ENCODE measurements at places on chromosomes 16 and 17. TPM values are rescaled to one million over a fixed set of nuclear protein-coding genes. Genes with fewer than 3 reads are reported as not detected.

DNA sequence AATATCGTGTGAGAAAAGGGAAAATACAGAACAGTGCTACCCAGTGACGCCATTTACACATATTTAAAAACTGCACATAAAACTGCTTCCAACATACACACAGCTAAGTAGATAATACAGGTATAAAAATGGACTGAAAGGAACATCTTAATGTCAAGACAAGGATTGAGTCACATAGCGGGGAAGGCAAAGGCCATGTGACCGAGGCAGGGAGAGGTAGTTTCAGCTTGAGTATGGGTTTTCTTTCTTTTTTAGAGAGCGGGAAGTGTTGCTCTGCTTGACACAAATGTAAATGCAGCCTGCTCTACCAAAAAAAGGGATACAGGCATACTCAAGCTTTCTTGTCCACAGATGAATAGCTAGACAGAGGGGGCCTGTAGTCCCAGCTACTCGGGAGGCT is 46.5 kb downstream of the SDR42E1 start:
- H3K4me1 ChIP-seq, result no peaks in the 10 kb centered on the region
- no peak overlapping the region for H3K27ac ChIP-seq
- H3K4me3 ChIP-seq, result no peak overlapping the region
- no peak for DNase-seq

DNA sequence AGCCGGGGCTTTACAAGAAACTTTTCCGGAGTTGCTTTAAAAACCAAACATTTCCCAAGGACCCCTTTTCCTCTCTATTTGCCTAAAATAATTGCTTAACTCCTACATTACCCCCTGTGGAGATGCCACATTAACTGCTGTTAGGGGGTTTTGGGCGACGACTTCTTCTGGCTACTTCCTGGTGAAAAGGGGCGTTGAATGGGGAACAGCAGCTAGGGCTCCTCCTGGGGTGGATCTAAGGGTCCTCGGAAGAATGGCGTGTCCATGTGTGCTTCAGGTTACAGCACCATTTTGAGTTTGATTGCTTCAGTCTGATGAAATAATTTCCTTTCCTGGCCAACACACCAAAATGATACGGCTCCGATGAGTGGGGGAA is 22.0 kb downstream of the ABCC1 start:
- DNase-seq, result no peak
- H3K4me3 ChIP-seq, result no peak overlapping the region
- no peaks in the 10 kb centered on the region for H3K27me3 ChIP-seq

DNA sequence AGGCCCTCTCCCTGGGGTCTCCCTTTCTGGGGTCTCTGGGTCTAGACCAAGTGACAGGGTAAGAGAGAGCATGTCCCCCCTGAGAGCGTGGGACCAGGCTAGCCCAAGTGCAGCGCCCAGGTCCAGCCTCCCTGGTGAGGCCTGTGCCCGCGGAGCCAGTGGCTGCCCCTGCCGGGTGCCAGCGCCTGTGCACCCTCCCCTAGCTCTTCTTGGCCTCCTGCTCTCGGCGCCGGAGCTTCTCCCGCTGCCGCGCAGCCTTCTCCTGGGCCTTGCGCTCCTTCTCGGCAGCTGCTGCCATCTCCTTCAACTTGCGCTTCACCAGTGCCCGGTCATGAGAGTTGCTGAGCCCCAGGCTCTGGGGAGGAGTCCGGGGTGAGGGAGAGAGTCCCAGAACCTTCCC is 17.3 kb downstream of the SAMD14 start:
- H3K4me1 ChIP-seq, result peaks cover 11% of the 10 kb centered on the region
- no peak overlapping the region for H3K4me3 ChIP-seq
- H3K36me3 ChIP-seq, result peaks cover 2% of the 10 kb centered on the region
- no peak for DNase-seq

GRCh38 chr17:54770836-54771235 is 129.8 kb upstream of the TOM1L1 start:
- DNase-seq, result no peak
- no peak overlapping the region for H3K27ac ChIP-seq
- H3K27me3 ChIP-seq, result no peaks in the 10 kb centered on the region
- H3K4me3 ChIP-seq, result no peak overlapping the region
- H3K4me1 ChIP-seq, result no peaks in the 10 kb centered on the region

GRCh38 chr17:74920642-74921025 is 2.4 kb downstream of the USH1G start:
- H3K4me1 ChIP-seq, result no peaks in the 10 kb centered on the region
- H3K27ac ChIP-seq, result no peak overlapping the region
- peak; percentile 86 for DNase-seq
- peaks cover 42% of the 10 kb centered on the region for H3K27me3 ChIP-seq
- no peaks in the 10 kb centered on the region for H3K36me3 ChIP-seq

DNA sequence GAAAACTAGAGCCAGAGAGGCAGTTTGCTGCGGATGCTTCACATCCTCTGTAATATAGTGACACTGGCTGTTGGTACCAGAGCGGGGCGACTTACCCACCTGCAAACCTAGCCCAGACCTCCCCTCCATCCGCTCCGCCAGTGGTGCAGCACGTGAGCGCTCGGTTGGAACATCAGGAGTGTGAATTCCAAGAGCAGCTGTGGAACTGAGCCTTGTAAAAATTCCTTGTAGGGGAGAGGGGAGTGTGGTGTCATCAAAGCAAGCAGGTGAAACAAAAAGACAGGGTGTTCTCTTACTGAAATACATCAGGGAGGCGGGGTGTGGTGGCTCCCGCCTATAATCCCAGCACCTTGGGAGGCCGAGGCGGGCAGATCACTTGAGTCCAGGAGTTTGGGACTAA is 51.3 kb downstream of the CCDC42 start:
- DNase-seq, result no peak
- no peak overlapping the region for H3K27ac ChIP-seq
- H3K4me1 ChIP-seq, result peaks cover 4% of the 10 kb centered on the region
- no peaks in the 10 kb centered on the region for H3K36me3 ChIP-seq
- no peak overlapping the region for H3K4me3 ChIP-seq
- peaks cover 5% of the 10 kb centered on the region for H3K27me3 ChIP-seq

GRCh38 chr17:55452139-55452790 is 30.6 kb upstream of the MMD start:
- peak overlapping the region; percentile 65 for H3K27ac ChIP-seq
- H3K27me3 ChIP-seq, result no peaks in the 10 kb centered on the region
- H3K36me3 ChIP-seq, result no peaks in the 10 kb centered on the region
- no peak overlapping the region for H3K4me3 ChIP-seq
- DNase-seq, result peak; percentile 71

GRCh38 chr16:87564524-87564778 is 37.9 kb upstream of the JPH3 start:
- H3K27ac ChIP-seq, result no peak overlapping the region
- H3K4me1 ChIP-seq, result no peaks in the 10 kb centered on the region
- no peak for DNase-seq
- no peaks in the 10 kb centered on the region for H3K27me3 ChIP-seq
- no peaks in the 10 kb centered on the region for H3K36me3 ChIP-seq
- no peak overlapping the region for H3K4me3 ChIP-seq

- H3K4me3 ChIP-seq, result no peak overlapping the region
- no peak overlapping the region for H3K27ac ChIP-seq
- H3K4me1 ChIP-seq, result no peaks in the 10 kb centered on the region
- no peak for DNase-seq
- H3K36me3 ChIP-seq, result no peaks in the 10 kb centered on the region
- no peaks in the 10 kb centered on the region for H3K27me3 ChIP-seq
Measured at GRCh38 chr16:10322723-10323527, 62.9 kb upstream of the ATF7IP2 start.

GRCh38 chr17:2075336-2076086 is 20.6 kb downstream of the HIC1 start:
- DNase-seq, result peak; percentile 81
- H3K4me3 ChIP-seq, result no peak overlapping the region
- H3K4me1 ChIP-seq, result peaks cover 17% of the 10 kb centered on the region
- H3K27me3 ChIP-seq, result no peaks in the 10 kb centered on the region

- no peak overlapping the region for H3K4me3 ChIP-seq
- DNase-seq, result no peak
- no peaks in the 10 kb centered on the region for H3K36me3 ChIP-seq
- H3K27me3 ChIP-seq, result no peaks in the 10 kb centered on the region
- H3K4me1 ChIP-seq, result peaks cover 12% of the 10 kb centered on the region
- H3K27ac ChIP-seq, result no peak overlapping the region
Measured at GRCh38 chr16:69823831-69824563, 61.9 kb downstream of the WWP2 start.

DNA sequence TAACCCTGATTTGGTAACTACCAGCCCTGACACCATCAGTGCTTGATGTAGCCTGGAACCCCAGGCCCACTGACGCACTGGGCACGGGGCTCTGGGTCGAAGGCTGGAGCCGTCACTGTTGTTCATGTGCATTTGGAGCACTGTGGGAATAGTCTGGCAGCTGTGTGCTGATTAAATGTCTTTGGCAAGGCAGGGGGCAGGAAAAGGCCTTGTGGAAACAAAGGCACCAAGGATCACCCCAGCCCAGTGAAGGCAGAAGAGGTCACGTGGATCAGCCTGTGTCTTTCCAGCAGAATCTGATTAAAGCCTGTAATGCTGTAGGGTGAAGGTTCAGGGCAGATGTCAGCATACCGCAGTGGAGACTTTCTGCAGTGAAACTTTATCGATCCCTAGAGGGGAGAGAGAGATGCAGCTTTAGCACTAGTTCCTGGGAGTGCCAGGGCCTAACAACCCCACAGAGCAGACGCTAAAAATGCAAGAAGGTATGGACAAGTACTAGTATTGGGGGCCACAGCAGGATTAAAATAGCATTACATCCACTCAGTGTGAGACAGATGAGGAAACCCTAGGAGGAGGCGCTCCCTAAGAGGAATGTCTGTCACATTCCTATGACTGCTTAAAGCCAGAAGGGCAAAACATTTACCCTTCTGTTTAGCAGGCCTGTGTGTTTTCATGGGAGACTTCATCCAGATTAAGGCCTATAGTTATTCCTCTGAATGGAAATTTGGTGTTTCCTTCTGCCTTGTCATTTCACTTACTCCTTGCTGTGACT is 9.7 kb downstream of the ZNHIT3 start:
- no peaks in the 10 kb centered on the region for H3K27me3 ChIP-seq
- H3K36me3 ChIP-seq, result peaks cover 80% of the 10 kb centered on the region
- no peak overlapping the region for H3K27ac ChIP-seq
- H3K4me3 ChIP-seq, result no peak overlapping the region
- DNase-seq, result no peak

GRCh38 chr16:21943571-21943970 is 9.6 kb upstream of the UQCRC2 start:
- no peaks in the 10 kb centered on the region for H3K4me1 ChIP-seq
- no peak overlapping the region for H3K27ac ChIP-seq
- H3K4me3 ChIP-seq, result no peak overlapping the region
- H3K27me3 ChIP-seq, result no peaks in the 10 kb centered on the region

DNA sequence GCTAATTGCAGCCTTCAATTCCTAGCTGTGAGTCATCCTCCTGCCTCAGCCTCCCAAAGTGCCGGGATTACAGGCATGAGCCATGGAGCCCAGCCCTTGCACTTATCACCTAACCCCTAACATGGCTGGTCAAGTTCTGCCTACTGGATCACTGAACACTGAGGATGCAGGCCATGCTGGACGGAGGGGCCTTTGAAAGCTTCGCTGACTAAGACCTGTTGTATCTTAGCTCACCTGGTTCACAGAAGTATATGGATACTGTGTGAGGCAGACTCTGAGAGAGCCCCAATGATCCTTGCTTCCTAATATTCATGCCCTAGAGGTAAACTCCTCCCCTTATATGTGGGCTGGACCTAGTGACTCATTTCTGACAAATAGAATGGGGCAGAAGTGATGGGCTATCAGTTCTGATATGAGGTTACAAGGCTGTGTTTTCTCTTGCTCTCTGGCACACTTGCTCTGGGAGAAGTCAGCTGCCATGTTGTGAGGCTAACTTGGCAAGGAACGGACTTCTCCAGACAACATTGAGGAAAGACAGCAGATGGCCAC is 11.7 kb upstream of the TMIGD1 start:
- peak; percentile 4 for DNase-seq
- H3K4me1 ChIP-seq, result peaks cover 11% of the 10 kb centered on the region
- no peak overlapping the region for H3K27ac ChIP-seq
- peaks cover 6% of the 10 kb centered on the region for H3K27me3 ChIP-seq
- no peak overlapping the region for H3K4me3 ChIP-seq

DNA sequence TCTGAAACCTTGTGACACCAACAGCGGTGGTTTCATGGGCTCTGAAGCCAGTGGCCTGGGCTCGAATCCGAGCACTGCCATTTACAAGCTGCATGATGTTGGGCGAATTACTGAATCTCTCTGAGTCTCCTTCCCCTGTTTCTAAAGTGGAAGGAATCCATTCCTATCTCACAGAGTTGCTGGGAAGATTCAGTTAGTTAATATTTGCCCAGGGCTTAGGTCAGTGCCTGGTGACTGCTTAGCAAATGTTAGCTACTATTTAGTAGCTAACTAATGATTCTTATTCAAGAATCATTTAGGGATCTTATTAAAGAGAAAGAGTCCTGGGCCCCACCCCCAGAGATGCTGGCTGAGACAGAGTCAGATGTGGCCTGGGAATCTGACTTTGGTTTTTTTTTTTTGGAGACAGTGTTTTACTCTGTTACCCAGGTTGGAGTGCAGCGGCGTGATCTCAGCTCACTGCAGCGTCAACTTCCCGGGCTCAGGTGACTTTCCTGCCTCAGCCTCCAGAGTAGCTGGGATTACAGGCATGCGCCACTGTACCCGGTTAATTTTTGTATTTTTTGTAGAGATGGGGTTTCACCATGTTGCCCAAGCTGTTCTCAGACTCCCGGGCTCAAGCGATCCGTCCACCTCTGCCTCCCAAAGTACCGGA is 33.6 kb upstream of the RAI1 start:
- no peaks in the 10 kb centered on the region for H3K36me3 ChIP-seq
- no peak for DNase-seq
- no peaks in the 10 kb centered on the region for H3K4me1 ChIP-seq
- no peaks in the 10 kb centered on the region for H3K27me3 ChIP-seq
- H3K4me3 ChIP-seq, result no peak overlapping the region

- no peak overlapping the region for H3K27ac ChIP-seq
- no peaks in the 10 kb centered on the region for H3K27me3 ChIP-seq
- no peaks in the 10 kb centered on the region for H3K4me1 ChIP-seq
- peaks cover 51% of the 10 kb centered on the region for H3K36me3 ChIP-seq
Measured at GRCh38 chr17:40157973-40158372, 17.6 kb downstream of the CASC3 start.

DNA sequence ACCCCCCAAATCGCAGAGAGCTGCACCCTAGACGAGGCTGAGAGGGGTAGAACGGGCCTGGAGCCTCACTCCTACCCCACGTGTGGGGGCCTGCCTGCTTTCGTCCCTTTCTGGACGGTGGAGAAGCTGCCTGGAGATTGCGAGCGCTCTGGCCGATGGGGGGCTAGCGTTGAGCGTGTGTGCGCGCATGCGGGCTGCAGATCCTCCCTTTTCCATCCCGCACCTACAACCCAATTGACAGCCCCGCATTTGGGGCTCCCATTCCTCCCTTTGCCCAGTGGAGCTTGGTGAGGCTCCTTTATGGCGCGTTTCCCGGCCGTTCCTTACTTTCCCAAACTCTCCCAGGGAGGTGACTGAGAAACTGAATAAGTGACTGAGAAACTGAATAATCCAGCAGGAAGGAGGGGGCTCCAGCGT is 907 bp upstream of the ESRP2 start:
- peak overlapping the region; percentile 76 for H3K4me3 ChIP-seq
- no peaks in the 10 kb centered on the region for H3K27me3 ChIP-seq
- peaks cover 15% of the 10 kb centered on the region for H3K4me1 ChIP-seq
- H3K36me3 ChIP-seq, result no peaks in the 10 kb centered on the region

TNFRSF17 gene
- total RNA-seq, result not detected

CCDC78 gene
- total RNA-seq, result 2.2 TPM

HS3ST3B1 gene
- 9.4 TPM for total RNA-seq

PDP2 gene
- 11.5 TPM for total RNA-seq

TBC1D3 gene
- total RNA-seq, result not detected

ABCC6 gene
- under 0.01 TPM for total RNA-seq

BRD7 gene
- 22.8 TPM for total RNA-seq

SALL1 gene
- total RNA-seq, result under 0.01 TPM

SLC5A2 gene
- total RNA-seq, result not detected

MYL4 gene
- 0.72 TPM for total RNA-seq

HSF4 gene
- total RNA-seq, result 8.5 TPM

SMTNL2 gene
- total RNA-seq, result not detected
